Stromal cell of bone marrow (primary cell): ENCODE measurements at places on chromosomes 16 and 17.
A peak's percentile ranks its signal among the peaks of the same experiment; 100 is the strongest.

GRCh38 chr16:88599092-88599733 lies 29.0 kb downstream of the ZC3H18 start:
- DNase-seq: no peak

DNA sequence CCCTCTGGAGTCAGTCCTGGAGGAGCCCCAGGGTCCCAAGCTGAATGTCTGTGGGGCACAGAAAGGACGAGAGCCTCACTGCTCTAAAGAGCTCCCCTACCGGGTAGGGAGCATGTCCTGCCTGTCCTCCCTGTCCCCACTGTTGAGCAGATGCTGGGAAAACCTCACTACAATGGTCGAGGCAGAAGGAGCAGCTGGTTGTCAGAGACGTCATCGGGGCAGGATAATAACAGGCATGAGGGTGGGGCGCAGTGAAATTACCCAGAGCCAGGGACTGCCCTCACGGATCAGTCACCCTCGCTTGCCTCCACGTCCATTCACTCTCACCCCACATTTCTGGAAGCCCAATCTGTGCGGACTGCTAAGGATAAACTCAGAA lies 538 bp downstream of the TM4SF5 start:
- DNase-seq: no peak

- no peak for DNase-seq
Observed at GRCh38 chr17:39631403-39631802, 4.7 kb downstream of the PPP1R1B start.

- no peak for DNase-seq
Observed at GRCh38 chr16:78982096-78982744, 618.3 kb downstream of the MAF start.

- no peak for DNase-seq
Observed at GRCh38 chr17:45315648-45316433, 979 bp downstream of the MAP3K14 start.

GRCh38 chr17:50865060-50865867 lies 890 bp downstream of the TOB1 start:
- DNase-seq: no peak

GRCh38 chr17:3957735-3958599 lies 6.3 kb downstream of the ATP2A3 start:
- DNase-seq: no peak

DNA sequence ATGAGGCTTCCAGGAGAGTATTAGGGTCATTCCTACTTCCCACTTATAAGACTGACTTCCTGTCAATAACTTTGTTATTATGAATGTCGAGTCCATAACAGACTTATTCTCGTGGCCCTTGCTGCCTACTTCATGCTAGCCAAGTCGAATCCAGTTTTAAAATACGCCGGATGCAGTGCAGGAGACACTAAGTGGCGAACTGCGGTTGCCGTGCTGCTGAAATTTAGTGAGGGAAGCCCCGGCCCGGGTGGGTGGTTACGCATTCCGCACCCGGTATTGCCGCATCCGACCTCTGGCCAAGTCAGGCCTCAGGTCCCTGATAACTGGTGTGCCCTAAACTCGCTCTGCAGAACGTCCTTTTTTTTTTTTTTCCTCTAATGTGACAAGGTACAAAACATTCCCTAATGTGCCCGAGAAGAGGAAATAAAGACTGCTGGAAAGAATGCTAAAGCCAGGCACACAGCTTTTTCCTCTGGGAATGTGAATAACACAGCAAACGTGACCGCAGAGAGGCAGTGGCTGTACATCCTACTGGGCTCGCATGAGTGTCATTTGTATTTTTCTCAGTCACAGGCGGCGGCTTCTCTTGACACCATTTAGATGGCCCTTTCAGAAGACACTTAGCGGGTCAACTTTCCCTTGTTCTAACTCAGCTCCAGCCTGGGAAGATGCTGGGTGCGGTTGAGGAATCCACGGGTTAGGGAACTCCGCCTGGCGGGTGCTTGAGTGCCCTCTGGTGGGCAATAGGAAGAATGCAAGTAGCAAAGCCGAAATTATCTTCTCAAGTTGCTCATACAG lies 7.1 kb upstream of the AKTIP start:
- peak; percentile 55 for DNase-seq

DNA sequence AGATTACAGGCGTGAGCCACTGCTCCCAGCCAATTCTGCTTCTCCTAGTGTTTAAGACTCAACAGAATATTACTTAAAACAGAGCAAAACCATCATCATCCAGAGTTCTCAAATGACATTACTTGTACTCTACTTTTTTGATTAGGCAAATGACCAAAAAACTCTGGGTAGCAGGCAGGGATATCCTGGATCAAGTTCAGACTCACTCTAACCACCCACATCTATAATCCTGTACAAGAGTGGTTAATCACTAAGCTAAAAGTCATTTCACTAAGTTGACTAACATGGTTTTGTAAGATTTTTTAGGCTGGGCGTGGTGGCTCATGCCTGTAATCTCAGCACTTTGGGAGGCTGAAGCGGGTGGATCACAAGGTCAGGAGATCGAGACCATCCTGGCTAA lies 6.8 kb downstream of the NAE1 start:
- peak; percentile 19 for DNase-seq

- DNase-seq: no peak
Observed at GRCh38 chr17:47816947-47817346, 4.6 kb downstream of the OSBPL7 start.

- DNase-seq: no peak
Observed at GRCh38 chr17:10633738-10634379, 23.2 kb downstream of the MYH3 start.

- DNase-seq: peak; percentile 15
Observed at GRCh38 chr16:50861970-50862411, 120.1 kb downstream of the CYLD start.

GRCh38 chr17:41762841-41763240 lies 23.7 kb downstream of the JUP start:
- DNase-seq: no peak

GRCh38 chr17:35786941-35787432 lies 8.5 kb downstream of the MMP28 start:
- DNase-seq: no peak

- DNase-seq: no peak
Observed at GRCh38 chr17:58693208-58693607, 806 bp downstream of the RAD51C start.

DNA sequence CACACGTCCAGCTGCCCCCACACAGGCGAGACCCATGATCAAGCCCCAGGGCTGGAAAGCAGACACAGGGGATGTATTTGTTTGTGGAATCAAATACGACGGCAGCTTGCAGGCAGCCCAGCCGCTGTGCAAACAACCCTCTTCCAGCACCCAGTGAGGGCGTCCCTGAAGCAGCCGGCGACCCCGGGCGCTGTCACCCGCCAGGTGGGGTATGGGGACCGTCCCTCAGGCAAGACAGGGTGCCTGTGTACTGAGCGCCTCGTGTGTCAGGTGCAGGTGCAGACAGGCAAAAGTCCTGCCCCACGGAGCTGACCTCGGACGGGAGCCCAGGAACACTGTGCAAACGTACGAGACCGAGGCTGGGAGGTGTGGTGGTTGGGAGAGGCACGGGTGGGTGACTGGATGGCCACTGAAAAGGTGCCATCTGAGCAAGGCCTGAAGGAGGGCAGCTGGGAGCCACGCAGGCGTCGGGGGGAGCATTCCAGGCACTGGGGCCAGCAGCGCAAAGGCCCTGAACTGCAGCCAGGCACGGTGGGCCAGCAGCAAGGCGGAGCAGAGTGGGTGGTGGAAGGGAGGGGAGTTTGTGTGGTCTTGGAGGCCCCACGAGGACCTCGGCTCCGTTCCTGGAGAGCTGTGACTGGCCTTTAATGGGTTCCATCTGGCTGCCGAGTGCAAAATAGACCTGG lies 48.5 kb downstream of the CBFA2T3 start:
- DNase-seq: no peak

GRCh38 chr17:18291718-18292540 lies 22.9 kb downstream of the TOP3A start:
- no peak for DNase-seq

DNA sequence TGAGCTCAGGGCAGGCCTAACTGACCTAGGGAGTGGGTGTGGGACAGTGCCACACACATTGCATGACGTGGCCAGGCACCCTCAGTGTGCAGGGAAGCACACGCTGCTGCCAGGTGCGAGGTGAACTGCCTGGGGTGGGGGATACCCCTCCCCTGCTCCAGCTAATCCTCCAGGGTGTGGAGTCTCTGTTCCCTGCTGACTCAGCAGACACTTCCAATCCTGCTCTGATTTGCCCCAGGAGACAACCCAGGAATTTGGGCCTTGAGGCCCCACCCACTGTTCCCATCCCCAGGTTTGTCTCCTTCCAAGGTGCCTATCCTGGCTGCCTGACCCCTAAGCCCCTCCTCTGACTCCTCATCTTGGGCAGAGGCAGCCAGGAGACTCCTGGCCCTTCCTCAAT lies 10.7 kb downstream of the DLX3 start:
- DNase-seq: no peak

GRCh38 chr17:35947156-35947585 lies 3.7 kb upstream of the LYZL6 start:
- DNase-seq: no peak

GRCh38 chr16:16037970-16038369 lies 88.6 kb downstream of the ABCC1 start:
- DNase-seq: no peak

DNA sequence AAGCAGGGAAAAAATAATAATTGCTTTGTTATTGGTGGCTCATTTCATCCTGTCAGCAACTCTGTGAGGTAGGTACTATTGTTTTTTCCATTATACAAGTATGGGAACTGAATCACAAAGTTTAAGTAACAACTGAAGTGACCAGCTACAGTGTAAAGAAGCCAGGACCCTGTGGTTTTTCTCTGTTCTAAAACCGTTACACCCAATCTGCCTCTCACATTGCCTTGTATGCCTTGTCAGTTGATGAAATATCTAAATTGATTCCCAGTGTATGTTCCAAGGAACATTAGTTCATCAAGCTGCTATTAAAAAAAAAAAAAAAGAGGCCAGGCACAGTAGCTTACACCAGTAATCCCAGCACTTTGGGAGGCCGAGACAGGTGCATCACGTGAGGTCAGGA lies 5.4 kb downstream of the PIGL start:
- no peak for DNase-seq

GRCh38 chr17:78342449-78343186 lies 17.3 kb downstream of the SOCS3 start:
- peak; percentile 95 for DNase-seq

GRCh38 chr16:79833559-79833958 lies 233.0 kb upstream of the MAF start:
- DNase-seq: no peak

DNA sequence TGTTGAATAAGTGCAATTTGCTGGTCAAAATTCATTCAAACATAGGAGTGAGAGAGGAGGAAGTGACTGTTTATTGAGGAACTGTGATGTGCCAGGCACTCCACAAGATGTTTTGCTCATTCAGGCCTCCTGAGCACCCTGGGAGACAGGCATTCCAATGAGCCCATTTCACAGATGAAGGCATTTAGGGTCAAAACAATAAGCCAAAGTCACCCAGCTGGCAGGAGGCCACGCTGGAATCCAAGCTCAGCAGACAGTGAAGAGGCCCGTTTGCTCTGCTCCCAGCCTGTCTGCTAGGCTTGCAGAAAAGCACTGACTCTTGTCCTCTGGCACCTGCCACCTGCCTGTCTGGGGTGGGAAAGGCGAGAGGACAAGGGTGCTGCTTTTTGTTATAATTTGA lies 10.1 kb upstream of the SLC25A39 start:
- no peak for DNase-seq
